ENCODE measurements at places on chromosomes 13 and 19.

DNA sequence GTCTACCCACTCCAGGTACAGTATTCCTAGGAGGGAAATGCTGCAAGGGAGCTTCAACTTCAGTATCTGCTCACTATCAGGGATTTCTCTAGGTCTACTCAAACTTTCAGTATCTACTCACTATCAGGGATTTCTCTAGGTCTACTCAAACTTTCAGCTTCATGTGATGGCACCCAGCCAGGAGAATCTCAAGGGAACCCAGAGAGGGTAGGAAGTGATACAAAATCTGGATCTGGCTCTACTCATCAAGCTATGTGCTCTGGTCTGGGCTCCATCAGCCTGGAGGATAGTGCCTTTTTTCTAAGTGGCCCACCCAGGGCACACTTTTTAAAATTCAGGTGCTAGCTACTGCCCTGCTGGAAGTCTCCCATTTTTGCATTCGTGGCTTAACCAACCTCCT, 52.3 kb upstream of the FNDC3A start:
- no peak for DNase-seq

DNA sequence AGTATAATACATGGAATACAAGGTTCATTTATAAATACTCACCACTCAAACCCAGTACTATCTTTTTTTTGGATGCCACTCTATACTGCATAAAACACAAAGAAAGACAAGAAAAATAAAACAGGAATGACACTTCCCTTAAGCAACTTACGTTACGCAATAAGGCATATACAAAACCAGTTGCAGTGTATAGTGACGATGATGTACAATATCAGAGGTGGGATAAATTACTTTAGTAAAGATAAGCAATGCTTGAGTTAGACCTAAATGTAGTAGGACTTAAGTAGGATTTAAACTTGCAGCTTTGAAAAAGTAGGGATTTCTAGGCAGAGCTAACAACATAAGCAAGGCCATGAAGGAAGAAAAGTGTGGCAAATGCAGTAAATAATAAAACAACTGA, 374.9 kb downstream of the SPRY2 start:
- DNase-seq, result no peak

- DNase-seq, result no peak
Observed at GRCh38 chr19:12838182-12838885, at the start of gene MAST1. Gene MAST1 (plus strand): TSS chr19:12838515. CDS start chr19:12838573, 58 bp downstream.

GRCh38 chr13:33752597-33752996, 65.4 kb upstream of the RFC3 start:
- DNase-seq, result no peak

DNA sequence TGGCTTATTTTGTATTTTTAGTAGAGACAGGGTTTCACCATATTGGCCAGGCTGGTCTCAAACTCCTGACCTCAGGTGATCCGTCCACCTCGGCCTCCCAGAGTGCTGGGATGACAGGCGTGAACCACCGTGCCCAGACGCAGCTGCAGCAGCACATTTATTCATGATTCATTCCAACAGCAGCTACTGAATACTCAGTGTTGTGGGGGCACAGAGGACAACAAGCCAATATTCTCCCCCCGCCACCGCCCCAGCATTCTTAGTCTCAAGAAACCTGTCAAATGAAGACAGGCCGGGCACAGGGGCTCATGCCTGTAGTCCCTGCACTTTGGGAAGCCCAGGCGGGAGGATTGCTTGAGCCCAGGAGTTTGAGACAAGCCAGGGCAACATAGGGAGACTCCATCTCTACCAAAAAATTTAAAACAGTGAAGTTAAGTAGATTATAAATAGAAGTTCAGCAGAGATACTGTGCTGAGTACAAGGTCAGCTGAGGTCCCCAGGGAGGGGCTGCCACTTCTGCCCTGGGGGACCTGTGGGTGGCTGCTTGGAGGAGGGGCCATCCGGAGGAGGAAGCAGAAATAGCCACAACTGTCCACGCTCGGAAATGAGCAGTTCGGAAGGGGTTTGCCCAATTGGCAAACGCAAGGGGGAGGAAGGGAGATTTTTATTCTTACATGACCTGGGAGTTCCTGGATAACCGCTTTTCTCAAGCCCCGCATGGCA, 4.3 kb downstream of the DOT1L start:
- no peak for DNase-seq

- no peak for DNase-seq
Observed at GRCh38 chr19:40370997-40371801, 18.8 kb downstream of the HIPK4 start.

DNA sequence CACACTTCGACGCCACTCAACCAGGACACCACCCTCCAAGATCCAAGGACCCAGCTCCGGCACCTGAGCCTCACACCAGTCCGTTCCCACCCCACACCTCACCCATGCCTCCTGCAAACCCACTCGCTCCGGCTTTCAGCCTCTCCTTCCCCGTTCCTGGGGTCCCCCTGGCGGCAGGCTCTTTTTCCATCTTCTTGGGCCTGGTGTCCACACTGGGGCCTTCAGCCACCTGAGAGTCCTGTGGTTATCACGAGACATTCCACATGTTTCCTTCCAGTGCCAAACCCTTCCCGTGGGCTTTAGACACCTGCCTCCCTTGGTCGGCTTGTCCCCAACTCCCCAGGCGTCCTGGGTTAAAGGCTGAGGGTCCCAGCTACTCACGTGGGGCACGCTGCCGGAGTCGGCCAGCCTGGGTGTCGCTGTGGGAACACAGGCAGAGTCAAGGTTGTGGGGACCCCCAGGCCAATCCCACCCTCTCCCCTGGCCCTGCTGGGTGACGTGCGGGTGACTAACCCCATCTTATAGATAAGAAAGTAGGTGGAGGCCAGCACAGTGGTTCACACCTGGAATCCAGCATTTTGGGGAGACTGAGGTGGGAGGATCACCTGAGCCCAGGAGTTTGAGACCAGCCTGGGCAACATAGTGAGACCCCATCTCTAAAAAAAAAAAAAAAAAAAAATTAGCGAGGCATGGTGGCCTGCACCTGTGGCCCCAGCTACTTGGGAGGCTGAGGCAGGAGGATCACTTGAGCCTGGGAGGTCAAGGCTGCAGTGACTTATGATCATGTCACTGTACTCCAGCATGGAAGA, 1.9 kb downstream of the JSRP1 start:
- DNase-seq, result no peak

GRCh38 chr13:98751367-98751782, 1.1 kb downstream of the SLC15A1 start:
- DNase-seq, result no peak

- DNase-seq, result no peak
Observed at GRCh38 chr13:99991828-99992775, 10.5 kb downstream of the ZIC2 start.

GRCh38 chr19:42278452-42279154, 9.6 kb downstream of the CIC start:
- DNase-seq, result no peak

GRCh38 chr13:22497991-22498780, 682.6 kb upstream of the SGCG start:
- no peak for DNase-seq

DNA sequence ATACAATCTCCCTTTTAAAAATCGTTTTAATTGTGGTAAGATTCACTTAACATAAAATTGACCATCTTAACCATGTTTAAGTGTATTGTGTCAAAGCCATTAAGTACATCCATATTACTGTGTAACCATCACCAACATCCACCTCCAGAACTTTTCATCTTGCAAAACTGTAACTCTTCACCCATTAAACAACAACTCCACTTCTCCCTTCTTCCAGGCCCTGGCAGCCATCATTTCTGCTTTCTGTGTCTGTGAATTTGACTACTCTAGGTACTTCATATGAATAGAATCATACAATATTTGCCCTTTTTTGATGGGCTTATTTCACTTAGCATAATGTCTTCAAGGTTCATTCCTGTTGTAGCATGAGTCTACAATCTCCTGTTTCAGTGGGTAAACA, 36.5 kb upstream of the VWA8 start:
- no peak for DNase-seq

GRCh38 chr13:97223037-97223710, 1.0 kb downstream of the MBNL2 start:
- DNase-seq, result no peak

GRCh38 chr19:58279925-58280316, 1.2 kb downstream of the ZNF8 start:
- no peak for DNase-seq

DNA sequence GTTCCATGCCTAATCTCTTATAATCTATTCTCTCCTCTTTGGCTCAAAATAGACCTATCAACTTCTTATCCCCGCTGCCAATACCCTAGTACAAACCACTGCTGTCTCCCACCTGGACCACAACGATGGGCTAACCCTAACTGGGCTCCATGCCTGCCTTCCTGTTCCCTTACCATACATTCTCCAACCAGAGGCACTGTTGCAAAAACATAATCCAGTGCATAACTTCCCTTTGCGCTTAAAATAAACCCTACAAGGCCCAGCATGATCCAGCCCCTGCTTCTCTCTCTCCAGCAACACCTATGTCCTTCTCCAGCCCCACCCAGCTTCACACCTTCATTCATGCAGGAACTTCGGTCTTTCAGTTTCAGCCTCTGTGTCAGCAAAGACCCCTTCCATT, 27.4 kb upstream of the CEBPA start:
- DNase-seq, result no peak

Measured in LNCaP clone FGC (cell line).